NCI-H1930 (cell line): ENCODE measurements at places on chromosomes 5 and 9.
A peak's percentile ranks its signal among the peaks of the same experiment; 100 is the strongest.

GRCh38 chr5:126004636-126005035, 418.6 kb upstream of the GRAMD2B start:
- no peak for DNase-seq

DNA sequence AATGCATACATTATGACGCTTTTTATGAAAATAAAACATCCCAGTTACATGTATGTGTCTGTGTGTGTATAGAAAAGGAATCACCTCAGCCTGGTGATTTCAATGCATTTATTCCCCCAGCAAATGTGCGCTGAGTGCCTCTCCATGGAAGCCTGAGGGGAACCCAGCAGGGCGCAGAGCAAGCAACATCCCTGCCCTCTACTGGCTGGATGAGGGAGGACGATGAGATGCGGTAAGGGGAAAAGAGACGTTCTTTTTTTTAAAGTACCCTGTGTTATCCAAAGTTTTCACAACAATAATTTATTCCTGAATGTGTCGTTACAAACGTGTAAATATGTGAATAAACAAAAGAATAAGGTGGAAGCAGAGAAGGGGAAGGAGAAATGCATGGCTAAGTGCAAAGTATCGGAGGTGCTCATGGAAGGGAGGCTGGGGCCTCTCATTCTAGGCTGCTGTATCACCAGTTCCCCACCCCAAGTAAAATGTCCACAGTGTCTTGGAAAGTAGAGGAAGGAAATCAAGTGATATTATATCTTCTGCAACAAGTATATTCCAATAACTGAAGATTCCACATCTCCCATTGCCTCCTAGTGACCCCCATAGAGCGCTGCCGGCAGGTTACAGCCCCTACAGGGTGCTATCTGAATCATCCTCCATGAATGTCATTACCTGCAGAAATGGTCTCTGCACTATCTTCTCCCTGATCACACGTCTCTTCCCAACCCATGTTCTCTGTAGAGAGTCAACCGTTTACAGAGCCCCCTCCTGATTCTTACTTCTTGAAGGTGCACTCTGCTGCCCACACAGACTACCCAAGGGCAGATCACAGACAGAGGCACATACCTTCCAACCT, 13.0 kb upstream of the ABLIM3 start:
- DNase-seq, result no peak

- no peak for DNase-seq
These were observed 60.2 kb downstream of the SMIM23 start for GRCh38 chr5:171845857-171846256.

DNA sequence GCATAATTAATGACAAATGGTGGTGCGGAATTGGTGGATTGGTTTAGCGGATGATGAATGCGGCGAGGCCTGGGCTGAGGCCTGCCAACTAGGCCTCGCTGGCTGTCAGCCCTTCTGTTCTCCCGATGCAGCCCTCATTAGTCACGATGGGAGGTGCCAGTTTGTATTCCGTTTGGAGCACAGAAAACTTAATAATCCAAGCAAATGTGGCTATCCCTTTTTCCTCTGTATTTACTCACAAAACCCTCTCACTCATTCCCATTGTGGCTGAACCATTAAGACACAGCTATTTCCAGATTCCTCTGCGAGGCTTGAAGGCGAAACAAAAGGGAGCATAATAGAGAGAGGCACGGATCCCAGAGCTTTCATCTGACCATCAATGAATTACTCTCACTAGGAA, 114.3 kb downstream of the MVB12B start:
- peak; percentile 57 for DNase-seq

GRCh38 chr5:177185993-177186392, 52.4 kb downstream of the NSD1 start:
- DNase-seq, result no peak

- no peak for DNase-seq
These were observed 249.9 kb downstream of the NTRK2 start for GRCh38 chr9:84919440-84919839.

GRCh38 chr9:104429031-104429546, 75.0 kb upstream of the OR13F1 start:
- DNase-seq, result no peak

- no peak for DNase-seq
These were observed 195.6 kb upstream of the ELL2 start for GRCh38 chr5:96157077-96157780.

DNA sequence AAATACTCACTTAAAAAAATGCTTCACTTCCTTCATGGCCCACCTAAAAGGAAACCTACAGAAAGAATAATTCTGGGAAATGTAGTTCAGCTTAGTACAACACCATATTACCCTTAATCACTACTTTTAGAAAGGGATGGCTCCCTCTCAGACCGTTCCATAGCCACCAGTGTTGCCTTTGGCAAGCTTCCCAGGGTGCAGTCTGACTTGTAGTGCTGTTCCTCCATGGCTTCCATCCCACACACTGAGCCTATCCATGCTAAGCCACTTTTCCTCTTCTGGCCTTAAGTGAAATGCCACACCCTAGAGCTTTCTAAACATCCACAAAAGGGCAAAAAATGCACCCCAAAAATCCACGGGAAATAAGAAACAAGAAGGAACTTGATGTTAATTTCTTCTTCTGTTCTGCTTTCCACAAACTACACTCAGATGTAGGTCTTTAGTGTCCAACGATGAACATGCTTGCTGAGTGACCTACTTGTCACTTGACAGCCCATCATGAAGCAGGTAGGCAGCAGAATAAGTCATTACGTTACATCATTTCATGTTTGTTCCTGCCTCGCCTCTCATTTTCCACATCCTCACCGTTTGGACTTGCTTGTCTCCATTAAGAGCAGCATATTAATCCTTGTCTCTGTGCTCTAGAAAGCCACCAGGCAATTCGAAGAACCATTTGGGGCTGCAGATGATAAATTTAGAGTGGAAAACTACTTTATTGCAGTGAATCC, 391.1 kb upstream of the GRAMD2B start:
- no peak for DNase-seq

- DNase-seq, result no peak
These were observed 603.3 kb downstream of the KIF4B start for GRCh38 chr5:155616779-155617392.

- no peak for DNase-seq
These were observed 17.2 kb downstream of the TRIM14 start for GRCh38 chr9:98101868-98102273.

DNA sequence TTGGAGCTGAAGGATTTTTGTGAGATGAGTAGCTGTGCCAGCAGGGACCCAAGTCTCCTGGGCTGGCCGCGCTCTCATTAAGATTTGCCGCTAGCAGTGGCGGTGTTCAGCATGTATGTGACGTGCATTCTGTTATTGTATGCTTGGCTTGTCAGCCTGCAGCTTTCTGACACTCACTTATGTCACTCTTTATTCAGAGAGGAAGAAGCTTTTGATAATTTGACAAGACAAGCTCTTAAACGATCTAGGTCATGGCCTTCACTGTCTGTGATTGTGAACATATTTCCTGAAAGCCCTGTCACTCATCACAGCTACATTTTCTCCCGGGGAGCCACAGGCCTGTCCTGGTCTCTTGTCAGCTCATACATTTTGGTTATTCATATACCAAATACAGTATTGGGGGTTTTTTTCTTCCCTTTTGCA, 98.2 kb upstream of the GRHPR start:
- DNase-seq, result no peak

DNA sequence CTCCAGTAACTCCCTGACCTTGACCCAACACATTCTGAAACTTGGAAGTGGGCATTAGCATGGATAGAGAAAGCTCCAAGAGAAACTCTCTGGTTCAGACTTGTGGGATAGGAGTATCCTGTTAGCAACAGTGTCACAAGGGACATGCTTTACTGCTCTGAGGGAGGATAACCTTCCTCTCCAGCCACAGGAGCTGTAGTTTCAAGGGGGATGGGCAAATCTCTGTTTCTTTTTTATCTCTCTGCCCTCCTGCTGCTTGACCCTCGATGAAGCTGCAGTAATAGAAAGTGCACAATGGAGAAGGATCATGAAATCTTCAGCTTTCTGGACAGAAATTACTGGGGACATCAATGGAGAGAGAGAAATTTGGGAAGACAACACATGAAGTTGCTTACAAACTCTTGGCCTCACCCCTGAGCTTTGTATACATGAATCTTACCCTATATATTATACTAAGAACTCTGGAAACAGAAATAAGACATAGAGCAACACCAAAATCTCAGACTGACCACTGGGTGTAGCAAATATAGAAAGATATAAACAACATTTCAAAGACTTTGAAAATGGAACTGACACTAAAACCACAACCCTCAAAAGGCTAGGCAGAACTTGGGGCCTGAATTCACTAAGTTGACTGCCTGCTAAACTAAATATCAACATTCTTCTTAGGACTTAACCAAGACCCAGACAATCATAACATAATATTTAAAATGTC, 471.0 kb upstream of the MEF2C start:
- no peak for DNase-seq

DNA sequence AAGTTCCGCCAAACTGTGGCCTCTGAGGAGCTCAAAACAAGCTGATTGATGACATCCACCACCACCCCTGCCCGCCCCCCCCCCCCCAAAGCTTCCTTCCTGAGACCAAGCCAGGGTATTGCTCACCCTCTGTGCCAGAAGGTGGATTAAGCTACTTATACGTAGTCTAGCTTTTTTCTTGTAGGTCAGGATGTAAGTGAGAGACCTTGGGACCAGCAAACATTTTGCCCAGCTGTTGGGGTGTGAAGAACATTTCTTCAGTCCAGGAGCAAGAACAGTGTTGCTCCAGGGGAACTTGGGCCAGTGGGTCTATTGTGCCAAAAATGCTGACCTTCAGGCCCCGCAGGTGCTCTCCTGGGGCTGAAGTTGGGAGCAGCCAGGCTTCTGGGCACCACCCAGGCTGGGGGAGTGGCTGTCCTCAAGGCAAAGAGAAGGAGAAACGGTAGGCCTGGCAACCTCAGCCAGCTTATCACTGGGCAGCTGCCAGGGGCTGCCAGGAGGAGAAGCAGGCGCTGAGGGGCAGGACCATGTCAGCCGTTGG, 18.0 kb downstream of the NEURL1B start:
- no peak for DNase-seq

GRCh38 chr9:8895861-8896224, 1096.3 kb upstream of the DMAC1 start:
- no peak for DNase-seq

DNA sequence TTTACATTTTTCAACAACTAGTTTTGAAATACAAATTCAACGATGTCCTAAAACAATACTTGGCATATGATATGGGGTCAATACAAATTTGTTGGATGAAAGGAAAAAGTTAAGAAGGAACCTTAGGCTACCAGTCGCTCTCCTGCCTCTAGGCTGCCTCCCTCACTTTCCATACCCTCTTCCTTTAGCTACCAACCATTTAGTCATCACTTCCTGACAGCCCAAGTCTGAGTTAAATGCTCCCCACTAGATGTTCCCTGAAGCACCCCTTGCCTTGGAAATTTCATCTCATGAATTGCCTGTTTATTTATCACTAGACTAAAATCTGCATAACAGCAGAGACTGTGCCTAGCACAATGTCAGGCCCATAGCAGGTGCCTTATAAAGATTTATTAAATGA, 2.7 kb upstream of the LARS1 start:
- no peak for DNase-seq

- no peak for DNase-seq
These were observed 1074.2 kb upstream of the WWC1 start for GRCh38 chr5:167217097-167217743.

- no peak for DNase-seq
These were observed 6.2 kb downstream of the NUDCD2 start for GRCh38 chr5:163453705-163454104.

DNA sequence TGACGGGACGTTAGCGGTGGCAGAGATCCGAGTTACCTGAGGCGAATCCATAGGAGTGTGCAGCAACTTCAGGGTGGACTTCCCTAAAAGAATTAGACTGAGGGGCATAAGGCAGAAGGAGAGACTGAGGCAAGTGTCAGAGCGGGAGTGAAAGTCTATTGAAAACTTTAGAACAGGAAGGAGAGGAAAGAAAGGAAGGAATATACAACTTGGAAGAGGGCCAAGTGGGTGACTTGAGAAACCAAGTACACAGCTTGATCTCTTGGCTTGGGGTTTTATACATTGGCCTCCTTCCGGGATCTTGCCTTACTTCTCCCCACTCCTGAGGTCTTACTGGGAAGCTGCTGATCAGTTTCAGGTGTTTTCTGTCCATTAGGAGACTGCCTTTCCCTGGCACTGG, 84.9 kb downstream of the SNX18 start:
- no peak for DNase-seq

DNA sequence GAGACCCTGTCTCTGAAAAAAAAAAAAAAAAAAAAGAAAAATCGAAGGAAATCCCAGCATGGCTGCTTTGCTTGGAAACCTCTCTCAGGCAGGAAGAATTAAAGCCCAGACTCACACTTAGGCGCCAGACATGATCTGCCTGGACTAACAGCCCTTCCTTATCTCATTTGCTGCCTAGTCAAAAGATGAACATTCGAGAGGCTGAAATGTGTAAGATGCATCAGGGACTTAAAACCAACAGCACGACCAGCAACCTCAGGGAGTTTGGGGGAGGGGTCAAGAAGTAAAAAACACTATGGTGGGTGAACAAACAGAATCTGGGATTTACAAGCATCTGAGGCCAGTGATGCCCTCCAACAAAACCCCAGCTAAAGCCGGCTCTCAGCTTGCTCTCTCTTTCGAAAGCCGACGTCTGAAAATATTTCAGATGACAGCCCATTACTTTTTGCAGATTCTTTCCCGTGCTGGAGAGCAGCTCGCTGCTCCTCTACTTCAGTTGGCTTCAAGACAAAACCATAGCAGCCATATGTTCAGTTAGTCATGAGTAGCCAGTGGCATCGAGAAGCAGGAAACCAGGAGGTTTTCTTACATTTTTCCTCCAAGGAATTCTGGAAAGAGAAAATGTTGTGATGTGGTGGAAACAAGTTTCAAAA, 249.9 kb downstream of the MARCHF11 start:
- no peak for DNase-seq

- DNase-seq, result no peak
These were observed 31.2 kb downstream of the BTNL9 start for GRCh38 chr5:181071257-181071656.

DNA sequence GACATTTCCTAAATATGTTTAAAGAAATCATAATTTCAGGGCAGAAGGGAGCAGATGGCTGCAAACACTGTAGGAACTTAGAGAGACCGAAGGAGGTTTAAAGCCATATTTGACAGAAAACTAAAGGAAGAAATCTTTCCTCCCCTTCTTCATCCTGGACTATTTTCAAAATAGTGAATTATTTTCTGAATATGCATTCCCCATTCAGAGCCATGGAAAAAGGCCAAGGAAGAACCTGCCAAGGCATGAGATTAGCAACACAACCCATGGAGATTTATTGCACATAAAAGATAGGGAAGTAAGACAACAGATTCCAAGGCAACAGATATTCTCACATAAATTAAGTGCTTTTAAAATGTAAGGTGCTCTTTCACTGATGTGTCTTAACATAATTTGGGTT, 233.3 kb upstream of the ADAMTS16 start:
- DNase-seq, result no peak

DNA sequence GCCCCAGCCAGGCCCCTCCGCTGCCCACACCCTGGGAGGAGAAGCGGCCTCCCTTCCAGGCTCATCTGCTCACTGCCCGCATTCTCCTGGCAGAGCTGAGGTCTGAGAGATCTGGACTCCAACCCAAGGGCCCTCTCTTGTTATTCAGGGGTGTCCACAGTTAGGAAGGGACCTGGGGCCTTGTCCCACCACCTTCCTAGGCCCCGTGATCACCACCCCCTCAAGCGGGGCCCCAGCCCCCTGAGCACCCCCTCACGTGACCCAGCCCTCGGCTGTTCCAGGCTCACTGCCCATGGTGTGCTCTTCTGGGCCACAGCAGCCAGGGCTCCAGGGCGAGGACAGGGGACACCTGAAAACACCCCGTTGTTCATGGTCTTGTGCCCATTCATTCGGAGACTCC, 48.7 kb downstream of the NEURL1B start:
- DNase-seq, result no peak

GRCh38 chr9:108780942-108781734, 74.6 kb downstream of the ACTL7B start:
- DNase-seq, result no peak

- DNase-seq, result no peak
These were observed 183.3 kb downstream of the MAST4 start for GRCh38 chr5:66779528-66779927.
